ENCODE measurements at places on chromosomes 2 and 18.

- no peak for DNase-seq
Measured at GRCh38 chr18:60292186-60292585, 80.4 kb downstream of the MC4R start.

DNA sequence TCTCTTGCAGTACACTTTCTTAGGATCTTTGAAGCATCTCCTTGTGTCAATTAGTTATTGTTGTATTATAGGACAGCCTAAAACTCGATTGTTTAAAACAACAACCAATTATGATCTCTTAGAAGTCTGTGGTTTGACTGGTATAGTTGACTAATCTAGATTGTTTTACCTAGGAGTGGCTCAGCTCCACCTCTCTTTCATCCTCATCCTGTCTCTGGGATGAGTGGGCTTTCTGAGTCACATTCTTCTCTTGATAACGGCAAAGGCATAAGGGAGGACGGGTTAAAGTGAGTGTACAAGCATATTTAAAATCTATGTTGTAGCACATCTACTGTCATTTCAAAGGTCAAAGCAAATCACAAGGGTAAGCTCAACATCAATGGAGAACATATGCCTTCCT lies 102.3 kb upstream of the GULP1 start:
- no peak for DNase-seq

- no peak for DNase-seq
Measured at GRCh38 chr2:64108666-64109241, 35.5 kb downstream of the PELI1 start.

- no peak for DNase-seq
Measured at GRCh38 chr18:74589811-74590210, 7.9 kb upstream of the ZNF407 start.

GRCh38 chr2:229096409-229097066 lies 174.5 kb downstream of the PID1 start:
- DNase-seq = no peak

DNA sequence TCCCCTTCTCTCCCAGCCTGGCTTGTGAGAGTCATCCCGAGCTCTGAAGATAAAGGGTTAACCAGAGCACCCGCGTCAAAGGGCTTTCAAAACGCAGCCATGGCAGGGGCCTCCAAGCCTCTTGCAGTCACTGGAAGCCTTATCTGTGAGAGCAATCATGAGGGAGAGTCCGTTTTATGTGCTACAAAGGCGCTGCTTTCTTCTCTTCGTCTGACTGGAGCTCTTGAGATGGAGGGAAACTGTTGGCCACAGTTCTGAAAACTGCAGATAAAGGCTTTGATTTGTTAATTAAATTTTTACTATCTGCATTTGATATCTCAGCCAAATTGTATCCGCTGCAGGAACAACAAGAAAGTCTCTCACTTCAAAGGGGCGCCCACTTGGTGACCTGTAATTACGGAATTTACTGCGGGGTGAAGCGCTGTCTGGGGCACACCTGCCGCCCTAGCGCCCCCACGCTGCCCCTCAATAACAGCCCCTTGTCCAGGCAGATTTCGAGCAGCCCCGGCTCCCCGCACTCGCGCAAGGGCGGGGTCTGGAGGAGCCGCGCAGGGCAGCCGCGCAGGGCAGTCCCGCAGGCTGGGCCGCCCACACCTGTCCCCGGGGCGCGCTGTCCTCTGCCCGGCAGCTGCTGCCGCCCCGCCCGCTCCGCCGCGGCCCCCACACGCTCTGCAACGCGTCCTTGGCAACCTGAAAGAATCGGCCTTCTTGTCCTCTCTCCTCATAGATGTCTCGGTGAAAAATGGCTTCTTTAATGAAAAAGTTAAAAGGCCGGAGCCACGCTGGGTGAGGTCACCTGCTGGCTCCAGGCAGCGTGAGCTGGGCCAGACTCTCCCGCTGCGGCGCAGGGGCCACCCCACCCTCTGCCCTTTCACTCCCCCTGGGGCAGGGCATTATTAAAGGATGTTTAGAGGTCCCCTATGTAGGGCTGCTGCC lies 217.9 kb downstream of the VAPA start:
- DNase-seq = no peak

All from activated gamma-delta T cell (primary cell).